ENCODE measurements at places on chromosomes 5 and 9. TPM values are rescaled to one million over a fixed set of nuclear protein-coding genes. Genes with fewer than 3 reads are reported as not detected.

GRCh38 chr5:11496137-11496719 is 408.0 kb downstream of the CTNND2 start:
- DNase-seq, result no peak

GRCh38 chr5:43117092-43117491 is 3.6 kb upstream of the ZNF131 start:
- no peak for DNase-seq

GRCh38 chr9:9747787-9748186 is 865.0 kb downstream of the PTPRD start:
- DNase-seq, result no peak

The IL9 gene
- total RNA-seq, result not detected
